ENCODE measurements at places on chromosomes 3 and 15.

DNA sequence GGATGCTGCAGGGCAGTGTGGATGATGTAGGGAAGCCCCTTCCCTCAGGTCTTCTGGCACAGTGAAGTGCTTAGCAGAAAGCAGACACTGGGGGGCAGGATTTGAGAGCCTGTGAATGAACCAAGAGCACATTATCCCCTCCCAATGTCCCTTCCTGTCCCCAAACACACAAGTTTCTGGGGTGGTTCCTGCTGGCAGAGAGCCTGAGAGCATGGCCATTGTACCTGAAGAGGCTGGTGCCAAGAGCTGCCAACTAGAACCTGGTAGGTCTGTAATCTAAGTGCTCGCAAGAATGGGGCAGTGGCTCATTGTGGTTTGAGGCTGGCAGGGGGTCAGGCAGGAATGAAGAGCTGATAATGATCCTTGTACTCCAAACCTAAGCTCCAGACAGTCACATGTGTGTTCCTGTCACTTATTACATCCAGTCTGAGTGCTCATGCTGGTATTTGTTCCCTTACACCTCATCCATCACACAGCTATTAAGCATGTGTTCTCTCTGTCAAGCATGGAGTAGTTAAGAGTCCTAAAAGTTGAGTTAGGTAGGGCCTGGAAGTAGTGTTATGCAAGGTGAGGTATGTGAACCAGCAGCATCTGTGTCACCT, 6.7 kb upstream of the CCR1 start:
- DNase-seq, result no peak

DNA sequence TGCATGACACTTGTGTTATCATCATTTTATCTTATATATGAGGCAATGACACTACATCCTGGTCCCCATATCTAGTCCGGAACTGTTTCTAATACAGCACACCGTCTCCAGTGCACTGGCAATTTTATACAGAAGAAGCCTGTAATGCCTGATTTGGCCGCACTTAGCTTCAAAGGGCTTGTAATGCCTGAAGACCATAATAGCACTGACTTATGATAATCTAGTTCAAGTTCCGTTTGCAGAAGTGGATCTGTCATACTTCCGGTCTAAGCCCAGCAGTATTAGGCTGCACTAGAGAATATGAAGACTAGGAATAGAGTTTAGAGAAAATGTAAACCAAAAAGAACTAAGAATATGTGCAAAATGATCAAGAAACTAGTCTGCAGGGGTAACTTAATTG, 1.3 kb downstream of the BNIP2 start:
- DNase-seq, result no peak

DNA sequence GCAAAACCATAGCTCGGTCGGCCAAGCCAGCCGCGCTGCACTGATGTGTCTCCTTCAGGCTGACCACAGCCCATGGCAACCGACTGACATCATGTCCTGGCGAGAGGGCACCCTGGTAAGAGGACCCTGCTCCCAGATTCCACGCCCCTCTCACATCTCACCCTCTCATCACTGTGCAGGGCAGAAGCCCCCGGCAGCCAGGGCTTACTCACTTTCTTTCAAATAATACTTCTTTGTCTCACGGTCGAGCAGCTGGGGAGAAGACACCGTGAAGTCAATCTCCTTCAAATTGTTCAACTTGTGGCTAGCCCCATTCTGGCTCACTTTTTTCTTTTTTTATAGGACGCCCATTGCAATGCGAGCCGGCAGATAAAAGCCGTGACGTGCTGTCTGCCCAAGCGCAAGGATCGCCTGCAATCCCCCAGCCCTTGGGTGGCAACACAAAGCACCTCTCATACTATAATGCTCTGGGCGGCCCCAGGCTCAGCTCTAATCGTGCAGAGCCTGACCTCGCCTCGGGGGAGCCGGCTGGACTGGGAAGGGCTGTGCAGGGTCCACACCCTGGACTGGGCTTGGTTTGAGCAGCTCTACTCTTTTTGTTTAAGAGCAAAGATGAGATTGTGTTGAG, 33.6 kb downstream of the VGLL4 start:
- DNase-seq, result no peak

GRCh38 chr3:134059671-134060560, 30.2 kb upstream of the SLCO2A1 start:
- DNase-seq, result no peak

DNA sequence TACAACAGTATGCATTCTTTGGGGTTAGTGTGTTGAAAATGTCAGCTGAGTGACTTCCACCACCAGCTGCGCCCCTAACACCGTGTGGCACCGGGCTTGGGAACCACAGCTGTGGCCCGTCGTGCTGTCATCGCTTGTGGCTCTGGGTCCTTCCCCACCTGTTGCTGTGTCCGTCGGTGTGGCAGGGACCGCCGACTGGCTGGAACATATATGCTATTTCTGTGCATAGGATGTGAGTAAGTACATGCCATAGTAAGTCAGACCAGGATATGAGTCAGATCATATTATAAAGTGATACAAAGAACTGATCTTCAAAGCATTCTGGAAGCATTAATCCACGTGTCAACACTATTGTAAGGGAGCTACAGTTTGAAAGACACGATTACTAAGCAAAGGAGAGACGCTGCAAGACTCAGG, 31.9 kb downstream of the EHD4 start:
- peak; percentile 87 for DNase-seq

DNA sequence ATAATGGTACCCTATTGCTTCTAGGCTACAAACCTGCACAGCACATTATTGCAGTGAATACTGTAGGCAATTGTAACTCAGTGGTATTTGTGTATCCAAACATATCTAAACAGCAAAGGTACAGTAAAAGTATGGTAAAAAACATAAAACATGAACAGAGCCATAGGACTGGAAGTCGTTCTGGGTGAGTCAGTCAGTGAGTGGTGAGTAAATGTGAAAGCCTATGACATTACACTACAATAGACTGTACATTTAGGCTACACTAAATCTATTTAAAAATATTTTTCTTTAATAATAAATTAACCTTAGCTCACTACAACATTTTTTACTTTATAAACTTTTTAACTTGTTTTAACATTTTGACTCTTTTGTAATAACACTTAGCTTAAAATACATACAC, 21.3 kb downstream of the RAB6B start:
- no peak for DNase-seq

GRCh38 chr15:34943711-34944110, 25.8 kb downstream of the AQR start:
- DNase-seq, result no peak

GRCh38 chr15:58043192-58043903, 22.2 kb downstream of the ALDH1A2 start:
- no peak for DNase-seq

GRCh38 chr3:45599984-45600650, 5.6 kb downstream of the LIMD1 start:
- no peak for DNase-seq

DNA sequence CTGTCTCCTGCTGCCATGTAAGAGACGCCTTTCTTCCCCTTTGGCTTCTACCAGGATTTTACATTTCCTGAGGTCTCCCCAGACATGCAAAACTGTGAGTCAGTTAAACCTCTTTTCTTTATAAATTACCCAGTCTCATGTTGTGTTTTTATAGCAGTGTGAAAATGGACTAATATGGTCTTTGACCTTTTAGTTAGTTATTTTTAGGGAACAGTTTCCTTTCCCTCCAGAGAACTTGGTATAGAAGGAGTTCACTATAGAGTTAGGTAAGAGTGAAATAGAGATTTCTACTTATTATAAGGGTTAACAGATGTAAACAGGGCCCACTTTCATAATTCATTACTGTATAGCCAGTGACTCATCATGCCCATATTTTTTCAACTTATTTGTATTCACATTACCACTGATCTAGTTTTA, 170.9 kb downstream of the UNC13C start:
- no peak for DNase-seq

DNA sequence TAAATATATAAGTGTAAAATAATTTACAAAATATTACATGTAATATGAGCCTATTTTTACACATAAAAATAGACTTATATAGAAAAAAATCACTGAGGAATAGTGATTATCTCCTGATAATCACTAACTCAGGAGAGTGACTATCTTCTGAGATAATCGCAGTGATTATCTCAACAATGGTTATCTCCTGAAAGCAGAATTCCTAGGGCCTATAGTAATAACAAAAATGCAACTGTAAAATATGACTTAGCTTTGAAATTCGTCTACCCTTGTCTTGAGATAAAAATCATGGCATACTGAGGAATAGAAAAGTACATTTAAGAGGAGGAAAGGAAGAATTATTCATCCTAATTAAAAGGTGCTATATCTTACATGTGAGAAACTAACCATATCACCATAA, 117.0 kb upstream of the ASB14 start:
- no peak for DNase-seq

DNA sequence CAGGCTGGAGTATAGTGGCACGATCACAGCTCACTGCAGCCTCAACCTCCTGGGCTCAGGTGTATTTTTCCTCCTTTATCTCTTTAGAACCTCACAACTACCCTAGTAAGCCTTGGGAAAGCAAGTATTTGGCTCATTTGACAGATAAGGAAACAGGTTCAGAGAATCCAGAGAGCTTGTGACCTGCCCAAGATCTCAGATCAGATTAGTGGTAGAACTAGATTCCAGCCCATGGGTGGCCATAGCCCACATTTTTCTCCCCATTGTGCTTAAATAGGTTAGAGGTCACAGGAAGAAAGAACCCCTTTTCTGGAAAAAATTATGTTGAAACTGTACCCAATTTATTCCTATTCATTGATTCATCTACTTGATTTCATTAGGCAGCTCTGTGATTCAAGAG, 64.3 kb downstream of the TSC22D2 start:
- DNase-seq, result no peak

GRCh38 chr15:73925848-73926218, 429 bp upstream of the LOXL1 start:
- no peak for DNase-seq

GRCh38 chr3:69161587-69162307, 39.4 kb upstream of the LMOD3 start:
- DNase-seq, result no peak

GRCh38 chr3:171165499-171165921, 139.0 kb upstream of the SLC2A2 start:
- no peak for DNase-seq

GRCh38 chr3:40309925-40310695, 603 bp downstream of the EIF1B start:
- DNase-seq, result no peak

DNA sequence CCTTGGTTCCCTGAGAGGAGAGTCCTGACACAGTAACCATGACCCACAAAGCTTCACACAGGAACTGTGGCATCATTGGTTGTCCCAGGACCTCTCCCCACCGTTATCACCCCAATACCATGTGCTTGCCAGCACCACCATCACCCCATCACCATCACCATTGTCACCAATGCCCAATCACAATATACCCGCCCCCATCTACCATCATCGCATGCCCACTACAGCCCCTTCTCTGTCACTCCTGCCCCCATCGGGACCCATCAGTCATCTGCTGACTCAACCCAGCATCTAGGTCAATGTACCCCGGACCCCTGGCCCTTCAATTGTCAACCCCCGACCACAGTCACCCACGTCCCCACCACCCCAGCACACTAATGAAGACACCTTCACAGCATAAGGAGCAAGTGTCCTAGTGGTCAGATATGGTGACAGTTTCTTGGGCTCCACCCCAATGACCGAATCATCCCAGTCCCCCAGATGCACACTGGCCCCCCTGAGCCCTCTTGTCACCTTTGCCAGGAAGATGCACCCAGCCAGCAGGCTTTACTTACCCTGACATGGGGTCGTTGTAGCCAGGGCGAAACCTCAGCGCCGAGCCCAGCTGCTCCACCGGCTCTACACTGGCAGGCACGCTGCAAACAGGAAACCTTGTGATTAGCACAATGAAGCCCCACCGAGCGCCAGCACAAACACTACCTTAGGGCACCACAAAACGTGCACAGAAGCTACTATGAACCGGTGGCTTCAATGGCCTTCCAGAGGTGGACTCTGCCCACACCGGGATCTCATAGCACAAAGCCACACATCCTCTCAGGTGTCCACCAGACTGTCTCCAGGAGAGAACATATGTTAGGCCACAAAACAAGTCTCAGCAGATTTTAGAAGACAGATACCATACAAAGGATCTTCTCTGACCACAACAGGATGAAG, 25.1 kb downstream of the SHISA5 start:
- DNase-seq, result no peak

GRCh38 chr15:39657181-39657580, 76.3 kb downstream of the THBS1 start:
- no peak for DNase-seq

GRCh38 chr3:185145511-185145910, 7.3 kb downstream of the C3orf70 start:
- DNase-seq, result no peak

- peak; percentile 52 for DNase-seq
These were observed 290.5 kb downstream of the NAALADL2 start for GRCh38 chr3:175149675-175150074.

DNA sequence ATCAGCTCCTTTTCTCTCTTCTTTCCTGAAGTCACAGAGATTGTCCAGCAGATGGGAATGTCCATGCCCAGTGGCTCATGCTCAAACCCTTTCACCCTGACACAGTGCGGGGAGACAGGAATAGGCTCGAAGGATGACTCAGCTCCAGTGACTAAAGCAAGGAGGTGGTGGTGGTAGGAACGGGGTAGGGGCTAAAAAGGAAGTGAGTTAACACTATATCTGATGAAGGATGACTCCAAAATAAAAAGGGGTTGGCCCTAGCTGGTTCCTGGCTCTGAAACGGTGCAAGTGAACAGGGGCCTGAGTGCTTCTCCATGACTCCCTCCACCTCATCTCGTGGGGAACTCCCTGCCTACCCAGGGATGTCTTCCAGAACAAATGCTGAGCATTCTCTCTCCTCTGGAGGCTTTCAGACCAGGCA, 167.4 kb upstream of the LPP start:
- peak; percentile 73 for DNase-seq

- DNase-seq, result no peak
These were observed 287.2 kb downstream of the CGGBP1 start for GRCh38 chr3:87771337-87772192.

DNA sequence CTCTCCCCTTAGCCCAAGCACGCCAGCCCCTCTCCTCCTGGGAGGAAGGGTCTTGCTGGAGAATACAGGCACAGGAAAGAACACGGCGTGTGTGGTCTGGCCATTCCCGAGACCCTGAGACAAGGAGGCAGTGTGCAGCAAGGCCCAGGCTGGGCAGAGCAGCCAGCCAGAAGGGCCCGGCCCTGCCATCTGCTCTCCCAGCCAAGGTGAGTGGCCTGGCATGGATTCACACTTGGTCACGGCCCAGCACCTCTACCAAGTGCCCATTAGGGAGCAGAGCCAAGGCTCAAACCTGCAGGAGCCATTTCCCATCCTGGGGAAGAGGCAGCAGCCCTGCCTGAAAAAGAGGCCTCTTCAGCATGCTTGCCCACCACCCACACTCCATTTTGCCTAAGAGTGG, 28.6 kb downstream of the MEGF11 start:
- no peak for DNase-seq

- DNase-seq, result peak; percentile 49
These were observed 633.1 kb upstream of the TBL1XR1 start for GRCh38 chr3:177830411-177830849.

GRCh38 chr3:55014081-55014480, 86.2 kb upstream of the LRTM1 start:
- DNase-seq, result no peak

GRCh38 chr3:73056014-73056844, 5.2 kb upstream of the EBLN2 start:
- no peak for DNase-seq

- DNase-seq, result no peak
These were observed 30.3 kb upstream of the POLG start for GRCh38 chr15:89364741-89365450.

All from epithelial cell of prostate (primary cell).